Mucosa of gallbladder (tissue), 1 donor: ENCODE measurements at places on chromosomes 6 and 20. TPM values are rescaled to one million over a fixed set of nuclear protein-coding genes. Genes with fewer than 3 reads are reported as not detected.
A peak's percentile ranks its signal among the peaks of the same experiment; 100 is the strongest.

GRCh38 chr6:157838718-157839430 lies 15.8 kb downstream of the SNX9 start:
- no peak for DNase-seq

Gene CLVS2
- 0.06 TPM for total RNA-seq

GRCh38 chr6:901696-902460 lies 208.9 kb upstream of the EXOC2 start:
- DNase-seq = no peak

Gene PI16
- total RNA-seq = 16.2 TPM

- no peak for DNase-seq
Observed at GRCh38 chr20:7806831-7807230, 133.4 kb downstream of the HAO1 start.

DNA sequence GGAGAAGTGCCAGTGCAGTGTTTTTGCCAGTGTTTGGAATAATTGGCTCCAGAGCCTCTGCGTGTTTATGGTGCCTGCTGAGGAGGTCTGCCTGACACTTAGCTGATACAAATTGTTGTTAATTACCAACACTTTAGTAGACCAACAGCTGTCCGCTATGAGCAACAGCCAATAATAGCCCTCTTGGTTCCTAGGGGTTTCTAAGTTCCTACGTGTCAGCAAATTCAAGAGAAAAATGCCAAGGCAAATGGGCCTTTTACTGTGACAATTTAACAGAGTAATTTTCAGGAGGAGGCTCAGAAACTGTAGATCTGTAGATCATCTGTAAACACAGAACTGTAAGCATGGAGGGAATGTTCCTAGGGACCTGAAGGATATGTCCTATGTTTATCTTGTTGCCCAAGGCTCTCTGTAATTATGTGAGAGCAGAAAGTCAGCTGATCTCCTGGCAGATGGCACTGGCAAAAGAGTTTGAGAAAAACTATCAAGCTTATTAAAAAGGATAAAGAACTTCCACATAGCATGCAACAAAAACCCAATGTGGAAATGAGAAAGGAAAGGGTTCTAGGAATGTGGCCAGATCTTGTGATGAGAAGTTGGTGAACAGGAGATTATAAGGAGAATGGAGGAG lies 157.7 kb downstream of the GJA1 start:
- no peak for DNase-seq

Gene GUCA1A
- total RNA-seq = not detected

DNA sequence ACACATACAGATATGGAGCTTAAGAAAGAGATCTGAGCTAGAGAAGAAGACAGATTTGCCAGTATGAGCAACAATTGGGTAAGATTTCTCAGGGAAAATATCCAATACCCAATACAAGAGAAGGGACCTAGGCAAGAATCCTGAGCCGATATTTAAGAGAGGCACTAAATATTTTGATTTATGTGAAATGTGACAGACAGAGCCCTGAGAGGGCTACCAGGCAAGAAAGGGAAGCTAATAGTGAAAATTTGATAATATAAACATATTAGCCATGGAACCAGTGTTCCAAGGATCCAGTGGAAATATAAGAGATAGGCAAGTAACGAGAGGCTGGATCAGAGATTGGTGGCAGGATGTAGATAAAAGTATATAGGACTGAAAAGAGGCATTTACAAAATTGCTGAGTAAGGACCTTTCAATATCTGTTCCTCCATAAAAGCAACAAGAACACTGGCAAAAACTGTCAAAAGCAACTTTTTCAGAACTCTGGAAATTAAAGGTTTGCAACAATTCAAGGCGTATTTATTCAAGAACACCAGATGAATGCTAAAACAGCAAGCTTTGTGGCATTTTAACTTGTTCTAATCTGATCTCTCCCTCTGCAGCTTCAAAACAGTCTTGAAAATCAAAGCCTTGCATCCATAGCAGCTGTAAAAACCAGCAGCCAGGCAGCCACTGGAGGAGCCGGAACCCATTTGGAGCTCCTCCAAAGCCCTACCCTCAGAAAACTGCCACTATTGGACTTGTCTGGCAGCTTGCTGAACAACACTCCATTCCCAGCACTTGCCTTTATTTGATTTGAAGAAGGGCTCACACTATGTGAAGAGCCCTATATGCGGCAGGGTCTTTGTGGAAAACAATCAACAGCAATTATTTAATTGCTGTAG lies 58.8 kb downstream of the REV3L start:
- DNase-seq = no peak

Gene RIMS4
- total RNA-seq = 0.06 TPM

DNA sequence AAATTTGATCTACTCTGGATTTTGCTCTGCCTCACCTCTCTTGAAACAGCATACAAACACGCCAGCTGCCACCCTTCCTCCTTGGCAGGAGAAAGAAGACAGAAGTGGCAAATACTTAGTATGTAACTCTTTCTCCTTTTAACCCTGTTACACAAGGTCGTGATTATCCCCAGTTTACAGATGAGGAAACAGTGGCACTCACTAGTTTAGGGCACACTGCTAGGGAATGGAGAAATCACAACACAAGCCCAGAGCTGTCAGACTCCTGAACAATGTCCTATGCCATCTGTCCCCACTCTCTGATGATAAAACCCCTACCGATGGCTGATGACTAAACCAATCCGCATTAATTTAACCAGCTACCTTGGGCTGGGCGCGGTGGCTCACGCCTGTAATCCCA lies 79.7 kb downstream of the FGD2 start:
- no peak for DNase-seq

Gene OOEP
- 0.58 TPM for total RNA-seq

Gene ASXL1
- total RNA-seq = 48.0 TPM

Gene BNIP5
- 7.4 TPM for total RNA-seq

DNA sequence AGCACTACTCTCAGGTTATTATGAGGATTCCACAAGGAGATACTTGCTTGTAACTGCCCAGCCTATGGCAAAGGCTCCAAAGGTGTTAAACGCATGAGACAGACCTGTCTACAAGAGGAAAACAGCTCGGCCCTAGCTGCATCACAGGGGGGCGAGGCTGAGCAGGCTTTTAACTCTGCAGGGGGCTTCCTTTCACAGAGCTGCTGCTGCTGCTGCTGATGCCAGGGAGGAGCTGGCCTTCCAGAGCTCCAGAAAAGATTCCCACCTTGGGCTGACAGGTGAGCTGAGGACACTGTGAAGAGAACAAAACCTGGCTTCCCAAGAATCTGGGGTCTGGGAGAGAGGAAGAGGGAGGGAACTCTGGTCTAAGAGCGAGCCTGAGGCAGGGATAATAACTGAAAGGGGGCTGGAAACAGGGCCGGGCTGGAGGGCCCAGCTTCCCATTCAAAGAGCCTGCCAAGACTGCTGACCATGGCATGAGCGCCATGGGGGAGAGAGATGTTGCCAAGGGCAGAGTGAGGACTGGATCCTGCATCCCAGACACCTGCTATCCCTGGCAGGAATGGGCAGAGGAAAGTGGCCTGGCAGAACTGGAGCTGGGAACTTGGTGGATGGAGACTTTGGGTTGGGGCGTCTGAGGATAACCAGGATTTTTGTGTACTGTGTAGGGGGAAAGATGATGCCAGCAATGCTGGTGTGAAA lies 211.1 kb upstream of the LRFN2 start:
- DNase-seq = no peak

Gene ATXN1
- 71.0 TPM for total RNA-seq

Gene THEMIS
- 2.8 TPM for total RNA-seq

DNA sequence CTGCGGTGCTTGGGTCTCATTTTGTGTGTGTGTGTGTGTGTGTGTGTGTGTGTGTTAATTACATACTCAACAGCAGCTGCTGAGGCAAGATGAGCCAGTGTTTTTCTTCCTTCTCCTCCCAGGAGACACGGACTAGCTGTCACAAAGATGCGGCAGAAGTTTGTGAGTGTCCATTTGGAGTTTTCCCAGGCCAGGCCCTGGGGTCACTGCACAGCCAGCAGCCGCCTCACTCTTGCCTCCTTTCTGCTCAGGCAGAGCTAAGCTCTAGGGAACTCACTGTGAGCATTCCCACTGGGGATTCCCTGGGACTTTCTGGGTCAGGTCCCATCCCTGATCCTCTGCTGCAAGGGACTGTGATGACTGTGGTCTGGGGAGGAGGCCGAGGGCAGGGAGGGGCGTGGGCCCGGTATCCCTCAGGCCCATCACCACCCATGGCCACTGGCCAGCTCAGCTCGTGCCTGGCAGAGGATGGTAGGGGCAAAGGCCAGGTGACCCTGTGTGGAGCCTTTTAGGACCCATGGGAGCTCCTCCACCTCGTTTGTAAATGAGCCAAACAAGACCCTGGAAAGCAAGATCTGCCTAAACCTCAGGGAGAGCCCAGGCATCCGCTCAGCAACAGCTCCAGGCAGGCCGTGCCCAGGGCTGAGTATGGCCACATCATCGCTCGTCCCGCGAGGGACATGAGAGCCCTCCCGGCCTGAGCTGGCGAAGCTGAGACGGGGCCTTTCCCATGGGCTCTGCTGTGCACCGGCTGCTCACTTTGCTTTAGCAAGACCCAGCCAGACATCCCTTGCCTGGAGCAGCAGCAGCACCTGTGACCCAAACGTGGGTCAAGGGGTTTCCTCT lies 102.0 kb downstream of the PSMB1 start:
- no peak for DNase-seq

GRCh38 chr6:111846066-111846465 lies 27.2 kb downstream of the FYN start:
- no peak for DNase-seq

Gene VGLL2
- not detected for total RNA-seq

GRCh38 chr6:153729189-153729588 lies 309.9 kb upstream of the OPRM1 start:
- DNase-seq = no peak

Gene TRIM10
- 5.4 TPM for total RNA-seq

Gene GJE1
- total RNA-seq = not detected

- DNase-seq = no peak
Observed at GRCh38 chr20:8421981-8422380, 289.9 kb downstream of the PLCB1 start.

DNA sequence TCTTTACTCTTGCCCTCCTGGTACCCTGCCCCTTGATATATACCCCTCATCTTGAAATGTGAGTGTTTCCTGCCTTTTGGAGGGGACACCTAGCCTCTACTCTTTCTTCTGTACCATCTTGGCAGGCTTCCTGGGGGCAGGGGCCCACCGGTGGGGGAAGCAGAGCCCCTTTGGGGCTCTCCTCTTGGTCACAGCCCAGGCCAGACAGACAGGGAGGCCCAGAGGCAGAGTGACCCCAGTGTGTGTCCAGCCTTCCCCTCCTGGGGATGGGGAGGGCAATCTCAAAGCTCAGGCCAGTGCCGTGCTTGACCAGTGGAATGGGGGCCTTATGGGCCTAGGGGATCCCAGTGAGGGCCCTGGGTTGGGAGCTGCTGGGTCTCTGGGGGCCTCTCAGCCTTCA lies 3.6 kb downstream of the ADAM33 start:
- no peak for DNase-seq

Gene SLC4A11
- total RNA-seq = 4.8 TPM

Gene GFOD1
- 17.4 TPM for total RNA-seq

Gene TP53INP2
- 59.1 TPM for total RNA-seq

GRCh38 chr20:44384423-44385027 lies 29.0 kb downstream of the HNF4A start:
- DNase-seq = peak; percentile 82

DNA sequence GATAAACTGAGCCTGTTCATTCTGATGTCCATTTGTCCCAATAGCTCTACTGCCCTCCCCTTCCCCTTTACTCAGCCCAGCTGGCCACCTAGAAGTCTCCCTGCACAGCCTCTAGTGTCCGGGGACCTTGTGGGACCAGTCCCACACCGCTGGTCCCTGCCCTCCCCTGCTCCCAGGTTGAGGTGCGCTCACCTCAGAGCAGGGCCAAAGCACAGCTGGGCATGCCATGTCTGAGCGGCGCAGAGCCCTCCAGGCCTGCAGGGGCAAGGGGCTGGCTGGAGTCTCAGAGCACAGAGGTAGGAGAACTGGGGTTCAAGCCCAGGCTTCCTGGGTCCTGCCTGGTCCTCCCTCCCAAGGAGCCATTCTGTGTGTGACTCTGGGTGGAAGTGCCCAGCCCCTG lies 24.7 kb upstream of the FANCE start:
- DNase-seq = no peak

GRCh38 chr6:105893741-105894140 lies 192.4 kb upstream of the PRDM1 start:
- no peak for DNase-seq
